ENCODE measurements at places on chromosomes 4 and X. TPM values are rescaled to one million over a fixed set of nuclear protein-coding genes. Genes with fewer than 3 reads are reported as not detected.

Gene LRAT
- total RNA-seq, result not detected

Gene FREM3
- total RNA-seq, result 0.22 TPM

Gene IGFBP7
- 1,907 TPM for total RNA-seq

Gene CXCL13
- total RNA-seq, result not detected

Gene MID1
- total RNA-seq, result 36.9 TPM

Gene UGT2B11
- not detected for total RNA-seq

Gene MID2
- total RNA-seq, result 38.6 TPM

Gene SLC9A7
- 9.3 TPM for total RNA-seq

Gene NOX1
- total RNA-seq, result not detected

Gene CLDN34
- 0.20 TPM for total RNA-seq

Gene TCEAL5
- not detected for total RNA-seq

Gene ADH7
- total RNA-seq, result not detected

Gene KIAA1210
- not detected for total RNA-seq

Gene FGFBP1
- not detected for total RNA-seq

Gene CUL4B
- total RNA-seq, result 30.8 TPM

Gene ELF4
- total RNA-seq, result 10.2 TPM

Gene SMIM20
- 8.9 TPM for total RNA-seq

Gene PLCXD1
- 6.5 TPM for total RNA-seq

Gene PDGFRA
- 0.44 TPM for total RNA-seq

Gene MMRN1
- total RNA-seq, result 1,427 TPM

Gene PRSS48
- not detected for total RNA-seq

Gene ZNF732
- 0.44 TPM for total RNA-seq

Gene STK32B
- total RNA-seq, result 13.1 TPM

Gene AKAP14
- not detected for total RNA-seq

Gene SSX3
- not detected for total RNA-seq

Gene MAGEC3
- not detected for total RNA-seq

Gene TEX13B
- not detected for total RNA-seq

Gene SEC31A
- total RNA-seq, result 166 TPM

Gene MAGEA9B
- not detected for total RNA-seq

Gene BMP3
- not detected for total RNA-seq

Gene RASGEF1B
- total RNA-seq, result under 0.01 TPM

Gene PDZD11
- 32.1 TPM for total RNA-seq

Gene FAM9B
- total RNA-seq, result not detected

Gene USP27X
- total RNA-seq, result 2.2 TPM

Gene FAM236C
- not detected for total RNA-seq

Gene C4orf46
- 6.5 TPM for total RNA-seq

Gene GLRA2
- not detected for total RNA-seq

Gene HHIP
- total RNA-seq, result 59.1 TPM

Gene FAM156B
- total RNA-seq, result 4.6 TPM

Gene PGAM4
- total RNA-seq, result not detected

Gene CLDN22
- not detected for total RNA-seq

Gene MND1
- 2.8 TPM for total RNA-seq

Data from lung microvascular endothelial cell (primary cell).